AG08395 (cell line): ENCODE measurements at places on chromosomes 1 and 21.

- DNase-seq, result no peak
These were observed 348.7 kb downstream of the RPS6KC1 start for GRCh38 chr1:213399695-213400094.

DNA sequence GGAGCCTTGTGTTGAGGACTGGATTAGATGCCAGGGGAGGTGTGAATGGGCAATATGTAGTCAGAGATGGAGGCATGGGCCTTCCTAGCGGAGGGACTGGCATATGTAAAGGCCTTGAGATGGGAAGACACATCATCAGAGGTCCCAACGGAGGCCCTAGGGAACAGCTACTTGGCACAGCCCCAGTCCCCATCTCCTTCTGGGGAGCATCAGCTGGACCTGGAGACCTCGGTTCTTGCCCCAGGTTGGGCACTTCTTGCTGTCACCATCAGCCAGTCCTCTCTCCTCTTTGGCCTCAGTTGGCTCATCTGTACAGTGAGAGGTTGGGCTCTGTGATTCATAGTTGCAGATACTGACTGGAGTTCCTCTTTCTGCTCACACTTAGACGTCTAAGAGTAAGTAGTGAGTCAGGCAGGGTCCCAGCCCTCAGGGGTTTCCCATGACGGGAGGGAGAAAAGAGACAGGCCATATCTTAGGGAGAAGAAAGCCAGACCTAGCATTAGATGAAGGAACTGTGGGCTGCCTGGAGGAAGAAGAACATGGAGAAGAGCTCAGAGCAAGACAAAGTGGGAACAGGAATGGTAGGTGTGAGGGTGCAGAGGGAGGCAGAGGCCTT is 3.4 kb upstream of the MARCKSL1 start:
- no peak for DNase-seq

DNA sequence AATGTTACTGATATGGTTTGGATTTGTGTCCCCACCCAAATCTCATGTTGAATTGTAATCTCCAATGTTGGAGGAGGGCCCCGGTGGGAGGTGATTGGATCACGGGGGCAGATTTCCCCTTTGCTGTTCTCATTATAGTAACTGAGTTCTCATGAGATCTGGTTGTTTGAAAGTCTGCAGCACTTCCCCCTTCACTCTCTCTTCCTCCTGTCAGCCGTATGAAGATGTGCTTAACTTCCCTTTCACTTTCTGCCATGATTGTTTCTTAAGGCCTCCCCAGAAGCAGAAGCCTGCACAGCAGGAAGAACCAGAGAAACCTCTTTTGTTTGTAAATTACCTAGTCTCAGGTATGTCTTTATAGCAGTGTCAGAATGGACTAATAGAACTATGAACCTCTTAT is 28.4 kb downstream of the TRIM33 start:
- DNase-seq, result no peak

GRCh38 chr1:94247138-94248094 is 10.0 kb upstream of the ARHGAP29 start:
- DNase-seq, result peak; percentile 76

DNA sequence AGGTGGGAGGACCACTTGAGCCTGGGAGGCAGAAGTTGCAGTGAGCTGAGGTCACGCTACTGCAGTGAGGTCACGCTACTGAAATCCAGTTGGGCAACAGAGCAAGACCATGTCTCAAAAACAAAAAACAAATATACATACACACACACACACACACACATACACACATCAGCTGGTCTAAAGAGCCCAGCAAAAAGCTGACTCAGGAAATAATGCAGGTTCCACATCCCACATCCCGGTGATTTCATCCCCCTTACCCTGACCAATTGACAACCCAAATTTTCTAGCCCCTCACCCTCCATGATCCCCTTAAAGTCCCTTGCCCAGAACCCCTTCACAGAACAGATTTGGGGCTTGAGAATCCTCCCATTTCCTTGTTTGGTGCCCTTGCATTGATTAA is 11.9 kb upstream of the CFHR4 start:
- no peak for DNase-seq

GRCh38 chr1:197367627-197368026 is 99.6 kb downstream of the CRB1 start:
- no peak for DNase-seq

GRCh38 chr1:65772607-65773006 is 20.1 kb upstream of the PDE4B start:
- no peak for DNase-seq

DNA sequence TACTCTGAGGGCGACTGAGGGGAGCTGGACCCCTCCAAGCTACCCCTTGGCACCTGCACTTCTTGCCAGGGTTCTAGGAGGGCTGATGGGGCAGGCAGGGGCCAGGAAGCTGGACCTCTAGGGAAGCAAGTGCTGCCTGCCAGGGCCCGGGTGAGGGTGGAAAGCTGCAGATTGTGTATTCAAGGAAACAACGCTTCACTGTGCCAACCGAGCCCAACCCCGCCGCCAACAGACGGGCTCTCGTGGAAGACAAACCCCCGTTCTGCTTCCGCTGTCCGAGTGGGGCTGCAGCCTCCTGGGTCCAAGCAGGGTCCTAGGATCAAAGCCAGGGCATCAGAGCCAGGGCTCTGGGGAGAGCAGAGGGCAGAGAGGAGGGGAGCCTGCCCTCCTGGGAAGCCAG is 3.2 kb downstream of the EFHD2 start:
- DNase-seq, result no peak

- no peak for DNase-seq
These were observed 48.9 kb upstream of the OLIG2 start for GRCh38 chr21:32976791-32977190.

DNA sequence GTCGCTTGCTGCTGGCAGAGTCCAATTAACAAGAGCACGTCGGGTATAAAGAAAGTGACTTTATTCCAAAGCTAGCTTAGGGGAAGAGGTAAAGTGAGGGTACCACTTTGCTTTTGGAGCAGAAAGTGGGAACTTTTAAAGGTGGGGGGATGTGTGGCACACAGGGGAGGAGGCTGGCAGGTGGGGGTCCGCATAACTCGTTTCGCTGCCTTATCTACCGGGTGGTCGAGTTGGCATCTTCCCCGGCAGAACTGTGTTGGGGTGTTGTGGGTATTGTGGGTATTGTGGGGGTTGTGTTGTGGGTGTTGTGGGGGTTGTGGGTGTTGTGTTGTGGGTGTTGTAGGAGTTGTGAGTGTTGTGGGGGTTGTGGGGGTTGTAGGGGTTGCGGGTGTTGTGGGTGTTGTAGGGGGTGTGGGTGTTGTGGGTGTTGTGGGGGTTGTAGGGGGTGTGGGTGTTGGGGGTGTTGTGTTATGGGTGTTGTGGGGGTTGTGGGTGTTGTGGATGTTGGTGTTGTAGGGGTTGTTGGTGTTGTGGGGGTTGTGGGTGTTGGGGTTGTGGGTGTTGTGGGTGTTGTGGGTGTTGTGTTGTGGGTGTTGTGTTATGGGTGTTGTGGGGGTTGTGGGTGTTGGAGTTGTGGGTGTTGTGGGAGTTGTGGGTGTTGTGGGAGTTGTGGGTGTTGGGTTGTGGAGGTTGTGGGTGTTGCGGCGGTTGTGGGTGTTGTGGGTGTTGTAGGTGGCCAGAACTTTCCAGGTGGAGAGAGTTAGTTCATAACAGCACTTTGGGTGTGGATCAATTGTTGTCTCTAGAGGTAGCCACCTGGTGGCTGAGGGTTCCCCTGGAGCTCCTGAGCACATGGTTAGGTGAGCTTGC is 52.7 kb downstream of the AGPAT3 start:
- no peak for DNase-seq

GRCh38 chr1:68051475-68051874 is 1.0 kb upstream of the DIRAS3 start:
- peak; percentile 79 for DNase-seq

DNA sequence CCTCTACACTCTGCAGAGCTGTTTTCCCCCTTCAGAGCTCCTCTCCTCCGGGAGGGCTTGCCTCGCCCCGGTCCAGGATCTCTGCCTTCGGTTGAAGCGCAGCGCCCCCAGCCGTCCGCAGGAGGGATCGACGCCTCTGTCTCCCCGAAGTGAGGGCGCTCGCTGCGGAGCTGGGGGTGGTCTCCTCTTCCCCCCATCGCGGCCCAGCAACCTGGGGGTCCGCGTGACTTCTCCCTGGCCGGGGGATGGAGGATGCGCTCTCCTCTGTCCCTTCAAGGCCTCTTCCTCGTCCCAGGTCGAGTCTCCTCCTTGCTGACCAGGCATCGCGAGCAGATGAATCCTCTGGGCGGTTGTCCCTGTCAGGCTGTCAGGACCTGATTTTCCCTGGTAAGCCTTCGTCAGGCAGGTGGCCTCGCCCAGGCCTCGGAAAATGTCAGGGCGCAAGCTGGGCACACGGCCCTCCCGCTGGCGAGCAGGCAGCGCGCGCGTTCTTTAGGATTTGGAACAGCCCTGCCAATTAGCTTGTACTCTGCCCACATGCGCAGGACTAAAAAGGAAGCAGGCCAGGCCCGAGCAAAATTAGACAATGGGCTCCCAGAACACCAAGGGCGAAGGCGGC is 90.5 kb downstream of the EDEM3 start:
- peak; percentile 82 for DNase-seq

DNA sequence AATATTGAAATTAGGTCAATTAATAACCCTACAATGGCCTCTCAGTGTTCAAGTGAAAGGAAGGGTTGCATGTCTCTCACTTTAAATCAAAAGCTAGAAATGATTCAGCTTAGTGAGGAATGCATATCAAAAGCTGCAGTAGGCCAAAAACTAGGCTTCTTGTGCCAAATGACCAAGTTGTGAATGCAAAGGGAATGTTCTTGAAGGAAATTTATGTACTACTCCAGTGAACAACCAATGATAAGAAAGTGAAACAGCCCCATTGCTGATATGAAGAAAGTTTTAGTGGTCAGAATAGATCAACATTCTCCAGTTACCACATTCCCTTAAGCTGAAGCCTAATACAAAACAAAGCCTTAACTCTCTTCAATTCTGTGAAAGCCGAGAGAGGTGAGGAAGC is 10.0 kb downstream of the MAEL start:
- DNase-seq, result no peak

- no peak for DNase-seq
These were observed 38.4 kb upstream of the ZNF281 start for GRCh38 chr1:200448034-200448762.

- no peak for DNase-seq
These were observed 415.5 kb downstream of the NUF2 start for GRCh38 chr1:163737261-163737660.

DNA sequence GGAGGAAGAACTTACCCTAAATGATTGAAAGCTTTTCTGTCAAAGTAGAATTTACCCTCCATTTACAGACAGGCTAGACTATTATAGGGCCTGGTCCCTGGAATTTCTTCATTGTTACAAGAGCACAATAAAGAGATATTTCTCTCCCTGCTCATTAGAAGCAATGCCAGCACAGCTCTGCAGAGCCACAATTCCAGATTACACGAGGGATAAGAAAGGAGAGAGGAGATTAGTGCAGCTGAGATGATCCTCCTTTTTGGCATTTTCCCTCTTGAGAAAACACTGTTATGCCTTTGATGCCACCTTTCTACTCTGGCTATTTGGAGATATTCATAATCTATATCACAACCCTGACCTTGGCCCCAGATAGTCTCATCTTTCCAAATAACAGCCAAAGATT is 1119.5 kb upstream of the TMPRSS15 start:
- DNase-seq, result no peak

DNA sequence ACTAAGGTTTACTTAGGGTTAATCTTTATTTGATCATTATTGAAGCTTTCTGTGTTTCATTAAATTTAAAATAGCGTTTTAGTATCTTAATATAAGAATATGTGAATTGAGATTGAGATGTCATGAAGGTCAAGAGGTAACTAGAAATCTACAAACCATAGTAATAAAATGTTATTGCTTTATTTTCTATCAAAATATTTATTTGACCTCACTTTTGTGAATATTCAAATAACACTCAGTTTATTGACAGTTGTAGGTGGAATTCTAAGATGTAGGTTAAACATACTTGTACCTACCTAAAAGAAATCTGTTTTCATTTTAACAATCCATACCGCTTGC is 5.7 kb downstream of the ADGRL2 start:
- DNase-seq, result no peak

- DNase-seq, result peak; percentile 38
These were observed 12.3 kb downstream of the NES start for GRCh38 chr1:156664767-156665411.

- DNase-seq, result peak; percentile 14
These were observed 301.2 kb downstream of the DUSP10 start for GRCh38 chr1:221440658-221441057.

DNA sequence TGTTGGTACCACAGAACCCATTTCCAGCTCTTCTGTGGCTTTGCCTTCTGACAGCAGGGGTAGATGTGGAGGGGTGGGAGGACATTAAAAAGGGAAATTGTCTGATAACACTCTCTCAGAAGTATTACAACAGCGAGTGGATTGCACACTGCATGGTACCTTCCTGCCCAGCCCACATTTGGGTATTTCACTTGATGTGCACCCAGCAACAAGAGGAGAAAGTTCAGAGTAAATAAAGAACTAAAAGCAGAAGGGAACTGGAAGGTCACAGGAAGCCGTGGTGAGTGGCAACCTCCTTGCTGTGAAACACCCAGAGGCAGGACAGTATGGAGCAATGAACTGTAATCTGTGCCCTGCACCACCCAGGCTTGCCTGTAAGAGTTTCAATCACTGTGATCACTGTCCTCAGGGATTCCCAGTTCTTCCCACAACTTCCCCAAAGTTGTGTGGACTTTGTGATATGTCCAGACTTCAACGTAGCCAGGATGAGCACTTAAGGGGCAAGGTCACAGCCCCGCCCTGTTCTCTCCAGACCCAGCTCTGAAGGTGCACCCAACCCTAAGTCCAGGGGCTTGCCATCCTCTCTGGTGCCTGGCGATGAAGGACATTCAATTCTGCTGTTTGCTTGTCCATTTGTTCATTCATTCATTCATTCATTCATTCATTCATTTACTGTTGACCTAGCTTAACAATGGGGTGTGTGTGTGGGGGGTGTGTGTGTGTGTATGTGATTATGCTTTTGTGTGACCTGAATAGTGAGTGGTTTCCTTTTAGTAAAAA is 18.7 kb upstream of the F5 start:
- no peak for DNase-seq

GRCh38 chr1:198480876-198481275 is 59.6 kb downstream of the ATP6V1G3 start:
- DNase-seq, result no peak

- DNase-seq, result peak; percentile 83
These were observed 44.2 kb downstream of the OSBPL9 start for GRCh38 chr1:51661081-51661518.

GRCh38 chr1:56819387-56819899 is at the start of gene FYB2:
Gene FYB2 (minus strand): TSS chr1:56819404. CDS start chr1:56819290, 114 bp downstream.
- no peak for DNase-seq

DNA sequence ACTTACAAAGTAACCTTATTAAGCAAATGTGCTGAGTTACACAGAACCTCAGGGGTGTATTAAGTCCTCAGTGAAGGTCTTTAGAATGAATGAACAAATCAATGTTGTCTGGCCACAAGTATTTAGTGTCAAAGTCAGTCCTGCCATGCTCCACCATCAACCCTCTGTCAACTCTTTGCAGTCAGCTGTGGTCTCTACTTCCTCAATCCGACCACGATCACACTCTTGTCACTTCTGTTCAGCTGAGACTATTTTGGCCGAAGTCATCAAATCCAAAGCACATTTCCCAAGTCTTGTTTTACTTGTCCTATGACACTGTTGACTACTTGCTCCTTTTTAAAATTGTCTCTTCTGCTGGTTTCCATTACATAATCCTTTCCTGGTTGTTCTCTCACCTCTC is 173.5 kb downstream of the ST6GALNAC5 start:
- DNase-seq, result no peak

- peak; percentile 80 for DNase-seq
These were observed 35.4 kb downstream of the WNT2B start for GRCh38 chr1:112544011-112544688.

- DNase-seq, result no peak
These were observed 392.6 kb upstream of the DEPDC1 start for GRCh38 chr1:68889471-68889870.
